ENCODE measurements at places on chromosomes 5 and 9. TPM values are rescaled to one million over a fixed set of nuclear protein-coding genes. Genes with fewer than 3 reads are reported as not detected.

HAPLN1 gene
- total RNA-seq, result 0.19 TPM

- no peak for DNase-seq
These were observed 48.9 kb downstream of the RASEF start for GRCh38 chr9:83013867-83014605.

GRCh38 chr5:16550316-16550952, 66.4 kb downstream of the RETREG1 start:
- no peak for DNase-seq

DNA sequence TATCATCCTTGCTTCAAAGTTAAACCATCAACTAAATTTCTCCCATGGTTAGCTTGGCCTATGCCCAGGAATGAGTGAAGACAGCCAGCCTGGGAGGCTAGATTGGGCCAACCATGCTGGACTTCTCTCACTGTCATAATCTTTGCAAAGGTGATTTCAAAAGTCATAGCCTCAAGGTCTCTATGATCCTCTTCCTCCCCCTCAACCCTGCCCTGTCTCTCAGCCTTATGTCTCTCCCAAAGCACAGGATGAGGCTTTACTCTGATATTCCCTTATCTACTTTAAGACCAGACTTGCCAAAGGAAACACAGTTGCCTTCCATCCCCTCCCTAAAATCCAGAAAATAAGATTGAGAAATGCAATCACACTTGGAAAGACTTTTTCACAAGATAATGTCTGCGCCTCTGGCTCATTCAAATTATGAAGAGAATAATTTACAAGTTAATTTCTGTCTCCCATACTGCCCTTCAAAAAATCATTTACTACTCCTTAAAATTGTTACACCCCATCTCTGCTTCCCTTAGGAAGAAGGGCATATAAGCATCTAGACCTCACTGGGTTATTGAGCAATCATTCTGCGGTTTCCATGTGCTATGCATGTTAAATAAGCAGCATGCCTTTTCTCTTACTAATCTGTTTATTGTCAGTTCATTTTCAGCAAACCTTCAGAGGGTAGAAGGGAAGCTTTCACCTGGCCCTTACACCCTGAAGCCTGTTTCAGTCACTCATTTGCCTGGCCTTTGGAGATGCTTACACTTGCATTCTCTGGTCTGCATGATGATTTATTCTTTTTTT, 113.8 kb upstream of the ANKRD55 start:
- no peak for DNase-seq

DNA sequence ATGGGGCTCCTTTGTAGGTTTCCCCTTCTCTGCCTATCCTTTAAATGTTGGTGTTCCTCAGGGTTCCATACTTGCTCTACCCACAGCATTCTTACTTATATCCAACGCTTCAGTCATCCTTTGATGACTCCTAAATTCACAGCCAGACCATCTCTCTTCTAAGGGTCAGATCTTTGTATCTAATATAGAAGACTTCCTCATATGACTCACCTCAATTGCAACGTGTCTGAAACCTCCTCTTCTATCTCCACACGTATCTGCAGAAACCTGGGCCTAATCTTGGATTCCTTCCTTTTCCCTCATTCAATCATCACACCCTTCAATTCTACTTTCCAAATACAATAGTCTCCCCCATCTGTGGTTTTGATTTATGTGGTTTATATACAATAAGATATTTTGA, 68.3 kb downstream of the HMGCR start:
- DNase-seq, result no peak

DNA sequence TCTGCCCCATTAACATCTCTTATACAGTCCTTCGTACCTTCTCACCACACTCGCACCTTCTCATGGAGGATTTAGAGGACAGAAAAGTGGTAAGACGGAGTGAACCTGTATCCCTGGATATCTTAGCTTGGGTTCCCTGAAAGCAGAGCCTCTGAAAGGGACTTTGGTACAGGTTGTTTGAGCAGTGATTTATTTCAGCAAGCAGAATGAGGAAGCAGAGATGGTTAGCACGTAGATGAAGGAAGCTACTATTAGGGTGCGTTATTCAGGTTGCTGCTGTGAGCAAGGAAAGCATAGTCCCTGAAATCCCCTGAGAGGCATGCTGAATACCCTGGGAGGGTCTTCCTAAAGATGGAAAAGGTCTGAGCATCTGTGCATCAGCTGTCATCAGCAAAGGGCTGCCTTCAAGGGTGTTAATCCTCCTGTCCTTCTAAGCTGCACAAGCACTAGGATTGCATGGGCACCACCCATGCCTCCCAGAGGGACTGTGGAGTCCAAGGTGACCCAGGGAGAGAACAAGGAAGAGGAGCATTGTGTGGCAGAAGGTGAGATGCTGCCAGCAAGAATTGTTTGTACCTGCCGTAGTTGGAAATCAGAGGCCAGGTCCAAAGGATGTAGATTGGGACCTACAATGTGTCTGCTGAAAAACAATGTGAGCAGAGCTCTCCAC, 273.7 kb downstream of the RASEF start:
- DNase-seq, result no peak

QRFP gene
- not detected for total RNA-seq

DNA sequence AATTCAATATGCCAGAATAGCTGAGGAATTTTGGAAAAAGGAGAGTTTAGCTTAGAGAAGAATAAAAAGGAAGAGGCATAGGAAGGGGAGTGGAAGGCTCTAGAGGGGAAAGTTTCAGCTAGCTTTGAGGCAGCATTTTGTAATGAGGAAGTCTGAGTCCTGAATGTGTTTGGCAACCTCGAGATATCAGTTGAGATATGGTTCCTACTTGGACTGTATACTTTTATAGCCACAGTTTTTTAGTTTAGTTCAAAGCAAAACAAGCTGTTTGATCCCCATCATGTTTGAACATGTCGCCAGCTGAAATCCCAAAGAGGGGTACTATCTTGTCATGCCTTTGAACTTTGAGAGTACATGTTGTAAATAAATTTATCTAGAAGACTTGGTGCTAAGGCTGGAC, 559.0 kb upstream of the FTMT start:
- DNase-seq, result no peak

SEMA5A gene
- total RNA-seq, result 23.3 TPM

GRCh38 chr9:87500491-87501270, 3.0 kb downstream of the DAPK1 start:
- DNase-seq, result no peak

ANKRD20A1 gene
- total RNA-seq, result 4.2 TPM

DNA sequence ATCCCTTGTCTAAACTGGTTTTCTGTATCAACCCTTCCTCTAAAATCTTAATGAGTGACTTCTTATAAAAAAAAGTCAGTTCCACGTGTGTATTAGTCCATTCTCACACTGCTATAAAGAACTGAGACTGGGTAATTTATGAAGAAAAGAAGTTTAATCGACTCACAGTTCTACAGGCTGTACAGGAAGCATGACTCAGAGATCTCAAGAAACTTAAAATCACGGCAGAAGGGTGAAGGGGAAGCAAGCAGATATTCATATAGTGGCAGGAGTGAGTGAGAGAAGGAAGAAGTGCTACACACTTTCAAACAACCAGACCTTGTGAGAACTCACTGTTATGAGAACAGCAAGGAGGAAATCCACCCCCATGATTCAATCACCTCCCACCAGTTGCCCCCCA, 307.8 kb upstream of the ARRDC3 start:
- DNase-seq, result no peak

GABRA6 gene
- total RNA-seq, result not detected

DNA sequence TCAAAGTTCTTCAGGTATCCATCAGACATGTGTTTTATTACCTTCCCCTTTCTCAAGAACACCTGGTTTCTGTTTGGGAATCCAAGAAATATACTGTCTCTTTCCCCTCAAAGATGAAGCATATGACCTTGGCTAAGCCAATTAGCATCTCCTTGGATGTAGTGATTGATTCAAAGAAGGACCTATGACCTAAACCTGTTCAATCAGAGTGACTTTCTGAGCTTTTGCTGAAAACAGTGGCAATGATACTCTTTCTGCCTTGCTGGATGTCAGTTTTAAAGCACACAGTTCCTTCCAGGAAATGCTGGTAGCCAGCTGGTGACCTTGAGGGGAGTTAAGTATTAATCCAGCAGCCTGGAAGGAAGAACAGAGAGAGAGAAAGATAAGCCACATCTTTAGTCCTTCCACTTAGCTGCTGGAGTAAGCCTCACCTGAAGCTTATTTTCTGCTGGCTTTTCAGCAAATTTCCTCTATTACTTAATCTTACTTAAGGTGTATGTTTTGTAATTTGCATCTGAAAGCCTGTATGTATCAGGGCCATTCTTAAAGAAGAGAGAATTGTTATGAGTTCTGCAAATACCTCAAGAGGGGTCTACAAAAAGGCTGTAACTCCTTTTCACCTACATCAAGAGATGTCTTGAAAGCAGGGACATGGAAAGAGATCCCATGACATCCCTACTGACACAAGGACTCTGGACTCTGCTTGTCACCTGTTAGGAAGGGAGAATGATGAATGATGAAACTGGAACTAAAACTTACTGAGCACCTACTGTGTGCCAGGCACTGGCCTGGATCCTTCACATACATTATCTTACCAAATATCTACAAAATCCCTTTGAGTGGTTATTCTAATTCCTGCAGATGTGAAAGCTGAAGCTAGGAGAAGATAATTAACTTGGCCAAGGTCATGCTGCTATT, 35.2 kb upstream of the PIK3R1 start:
- DNase-seq, result peak; percentile 42

GRCh38 chr5:17305964-17306725, 88.7 kb downstream of the BASP1 start:
- no peak for DNase-seq

N4BP3 gene
- 5.6 TPM for total RNA-seq

- no peak for DNase-seq
These were observed 85.6 kb upstream of the CCDC112 start for GRCh38 chr5:115381911-115382662.

DNA sequence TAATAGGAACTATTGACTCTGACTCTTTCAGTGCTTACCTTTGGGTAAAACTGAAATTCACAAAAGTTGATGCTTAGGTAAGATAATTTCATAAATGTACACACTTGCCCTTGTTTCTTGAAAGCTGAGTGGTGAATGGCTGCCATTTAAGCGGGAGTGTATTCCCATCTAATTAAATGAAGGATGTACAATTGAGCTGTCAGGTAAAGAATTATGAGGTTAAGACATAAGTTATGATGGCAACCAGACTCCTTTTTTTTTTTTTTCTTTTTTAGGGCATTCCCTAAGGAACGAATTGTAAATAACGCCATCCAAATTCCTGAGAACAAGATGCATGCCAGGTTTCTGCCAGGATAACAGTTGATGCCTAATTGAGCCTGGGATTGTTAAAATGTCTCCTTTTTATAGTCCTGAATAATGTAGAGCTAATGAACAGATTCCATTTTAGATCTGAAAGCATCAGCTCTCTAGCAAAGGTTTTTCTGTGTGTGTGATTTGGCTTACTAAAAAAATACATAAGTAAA, 199.7 kb downstream of the ISL1 start:
- no peak for DNase-seq

- DNase-seq, result no peak
These were observed 309.2 kb downstream of the AGTPBP1 start for GRCh38 chr9:85432599-85432998.

TRAF1 gene
- total RNA-seq, result 10.9 TPM

DNA sequence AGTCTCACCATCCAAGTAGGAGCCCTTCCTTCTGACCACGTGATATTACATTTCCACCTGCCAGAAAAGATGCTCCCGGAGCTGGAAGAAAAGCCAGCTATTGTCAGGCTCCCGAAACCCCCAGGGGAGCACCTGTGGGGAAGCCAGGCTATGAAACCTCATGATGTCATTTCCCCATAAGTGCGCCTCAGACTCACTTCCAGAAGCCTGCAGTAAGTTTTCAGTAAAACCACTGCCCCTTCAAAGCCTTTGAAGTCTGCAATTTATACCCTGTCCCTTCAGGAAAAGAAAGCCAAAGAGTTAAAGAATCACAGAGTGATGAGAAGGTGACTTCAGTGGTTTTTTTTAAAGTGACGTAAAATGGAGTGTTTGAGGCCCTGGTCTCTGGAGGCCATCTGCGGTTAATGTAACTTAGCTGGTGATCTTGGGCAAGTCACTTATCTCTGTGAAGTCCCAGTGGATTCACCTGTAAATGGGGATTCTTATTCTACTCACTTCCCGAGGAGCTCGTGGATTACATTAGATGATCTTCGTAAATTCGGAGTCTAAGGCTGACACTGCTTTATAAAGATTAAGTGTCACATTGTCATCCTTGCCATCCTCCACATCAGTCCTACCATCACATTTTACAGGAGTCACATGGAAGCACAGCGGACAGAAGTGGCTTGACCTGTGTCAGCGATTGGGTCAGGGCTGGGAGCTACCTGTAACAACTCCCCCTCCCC, 2.6 kb upstream of the SEMA6A start:
- no peak for DNase-seq

DNA sequence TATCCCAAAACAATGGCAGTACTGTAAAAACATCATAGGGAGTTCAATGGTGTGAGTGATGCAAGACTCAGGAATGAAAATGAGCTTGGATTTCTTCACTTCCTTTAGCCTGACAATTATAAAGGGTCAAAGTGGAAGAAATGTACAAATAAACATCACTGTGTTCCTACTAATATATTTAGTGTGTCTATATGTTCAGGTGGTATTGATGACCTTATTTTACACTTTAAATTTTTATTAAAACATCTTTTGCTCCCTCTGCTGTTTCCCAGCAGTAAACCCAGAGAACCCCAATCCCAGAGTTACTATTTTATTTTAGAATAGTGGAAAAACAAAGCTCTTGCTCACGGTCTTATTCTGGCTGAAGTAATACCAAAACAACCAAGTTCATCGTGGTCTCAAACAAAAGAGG, 2.0 kb downstream of the LOX start:
- peak; percentile 7 for DNase-seq

RNF183 gene
- total RNA-seq, result 3.6 TPM

MVB12B gene
- 12.3 TPM for total RNA-seq

PDZD2 gene
- total RNA-seq, result 14.8 TPM

- DNase-seq, result no peak
These were observed 180.1 kb downstream of the TTLL11 start for GRCh38 chr9:121912812-121913627.

GRCh38 chr5:38725371-38725865, 120.4 kb upstream of the OSMR start:
- no peak for DNase-seq
